ENCODE measurements at places on chromosomes 16 and 17.
A peak's percentile ranks its signal among the peaks of the same experiment; 100 is the strongest.

DNA sequence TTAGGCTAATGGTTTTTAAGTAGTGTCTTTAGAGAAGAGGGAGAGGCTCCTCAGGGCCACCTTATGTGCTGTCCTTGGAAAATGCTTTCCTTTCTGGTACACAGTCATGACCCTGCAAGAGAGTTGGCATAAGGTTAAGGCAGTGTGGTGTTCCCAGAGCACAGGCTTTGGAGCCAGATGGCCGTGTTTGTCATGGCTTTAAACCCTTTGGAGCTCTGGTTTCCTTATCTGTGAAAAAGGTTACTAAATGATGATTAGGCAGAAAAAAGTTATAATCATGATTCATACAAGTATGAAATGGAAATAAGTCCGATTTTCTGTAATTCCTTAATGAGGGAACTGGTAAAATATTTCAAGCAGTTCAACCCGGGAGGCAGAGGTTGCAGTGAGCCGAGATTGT is 13.2 kb downstream of the UTP4 start:
- peak; percentile 78 for DNase-seq

DNA sequence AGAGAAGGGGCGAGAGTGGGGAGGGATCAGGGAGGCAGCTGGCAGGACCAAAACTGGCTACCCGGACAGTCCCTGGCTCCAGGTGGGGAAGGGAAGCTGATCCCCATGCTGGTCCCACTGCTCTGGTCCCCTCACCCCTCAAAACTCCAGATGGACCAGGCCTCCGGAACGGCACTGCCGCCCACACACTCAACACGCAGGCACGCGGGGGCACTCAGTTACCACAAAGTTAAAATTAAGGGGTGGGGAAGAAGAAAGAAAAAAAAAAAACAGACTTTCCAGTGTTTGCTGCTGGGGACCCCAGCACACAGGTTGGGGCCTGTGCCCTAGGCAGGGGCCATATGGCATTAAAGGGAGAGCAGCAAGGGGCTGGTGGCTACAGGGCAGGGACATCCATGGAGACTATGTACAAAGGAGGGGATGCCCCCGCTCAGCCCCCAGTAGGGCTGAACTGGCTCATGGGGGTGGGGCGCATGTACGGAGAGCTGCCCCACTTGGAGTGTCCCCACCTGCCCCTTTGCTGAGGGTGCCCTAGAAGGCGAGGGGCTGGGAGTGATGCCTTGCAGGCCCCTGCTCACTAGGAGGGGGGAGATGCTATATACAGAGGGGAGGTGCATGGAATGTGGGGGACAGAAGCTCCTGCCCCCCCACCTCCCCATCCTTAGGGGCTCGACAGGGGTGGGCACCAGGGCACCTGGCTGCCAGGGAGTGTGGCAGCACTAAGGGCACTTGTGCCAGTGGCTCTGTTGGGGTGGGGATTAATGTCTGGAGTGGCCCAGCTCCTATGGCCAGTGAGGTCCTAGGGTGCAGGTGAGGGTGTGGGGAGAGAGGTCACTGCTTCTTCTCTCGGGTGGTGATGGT is 5.6 kb downstream of the TP53I13 start:
- no peak for DNase-seq

- no peak for DNase-seq
Measured at GRCh38 chr16:8776129-8776584, 21.3 kb downstream of the TMEM186 start.

DNA sequence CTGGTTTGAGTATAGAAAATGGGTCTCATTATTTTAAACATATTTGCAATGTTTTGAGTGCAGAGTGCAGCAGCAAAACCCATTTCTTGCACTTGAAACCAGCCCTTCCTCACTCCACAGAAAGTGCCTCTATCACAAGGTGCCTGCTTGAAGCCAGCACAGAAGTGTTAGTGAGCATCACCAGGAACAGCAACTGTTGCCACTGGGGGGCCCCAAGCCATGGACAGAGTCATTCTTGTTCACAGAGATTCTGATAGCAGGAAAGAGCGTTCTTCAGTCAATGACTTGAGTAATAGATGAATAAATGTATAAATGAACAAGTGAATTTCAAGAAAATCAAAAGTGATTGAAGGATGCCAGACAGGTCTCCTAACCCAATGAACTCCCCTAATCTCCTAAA is 45.6 kb downstream of the CHD9NB start:
- no peak for DNase-seq

- DNase-seq, result no peak
Measured at GRCh38 chr16:55756963-55757362, 75.9 kb downstream of the CES1 start.

DNA sequence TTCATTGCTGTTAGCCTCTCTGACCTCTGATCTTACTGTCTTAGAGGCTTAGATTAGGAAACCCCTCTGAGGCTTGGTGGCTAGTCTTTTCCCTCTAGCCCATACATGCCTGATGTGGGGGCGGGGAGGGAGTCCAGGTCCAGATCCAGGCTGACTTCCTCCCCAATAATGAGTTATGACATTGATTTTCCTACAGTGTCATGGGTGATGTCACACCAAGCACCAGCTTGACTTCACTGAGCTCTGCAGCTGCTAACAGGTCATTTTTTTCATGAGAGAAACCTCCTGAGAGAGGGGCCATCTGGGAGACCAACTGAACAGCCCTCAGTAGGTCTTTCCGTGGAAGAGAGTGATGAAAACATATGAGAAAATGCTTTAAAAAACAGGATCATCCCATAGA is 180.2 kb upstream of the N4BP1 start:
- DNase-seq, result no peak

GRCh38 chr17:55383771-55384642 is 37.6 kb downstream of the MMD start:
- DNase-seq, result peak; percentile 26

- DNase-seq, result no peak
Measured at GRCh38 chr17:384622-385177, 32.1 kb upstream of the RPH3AL start.

DNA sequence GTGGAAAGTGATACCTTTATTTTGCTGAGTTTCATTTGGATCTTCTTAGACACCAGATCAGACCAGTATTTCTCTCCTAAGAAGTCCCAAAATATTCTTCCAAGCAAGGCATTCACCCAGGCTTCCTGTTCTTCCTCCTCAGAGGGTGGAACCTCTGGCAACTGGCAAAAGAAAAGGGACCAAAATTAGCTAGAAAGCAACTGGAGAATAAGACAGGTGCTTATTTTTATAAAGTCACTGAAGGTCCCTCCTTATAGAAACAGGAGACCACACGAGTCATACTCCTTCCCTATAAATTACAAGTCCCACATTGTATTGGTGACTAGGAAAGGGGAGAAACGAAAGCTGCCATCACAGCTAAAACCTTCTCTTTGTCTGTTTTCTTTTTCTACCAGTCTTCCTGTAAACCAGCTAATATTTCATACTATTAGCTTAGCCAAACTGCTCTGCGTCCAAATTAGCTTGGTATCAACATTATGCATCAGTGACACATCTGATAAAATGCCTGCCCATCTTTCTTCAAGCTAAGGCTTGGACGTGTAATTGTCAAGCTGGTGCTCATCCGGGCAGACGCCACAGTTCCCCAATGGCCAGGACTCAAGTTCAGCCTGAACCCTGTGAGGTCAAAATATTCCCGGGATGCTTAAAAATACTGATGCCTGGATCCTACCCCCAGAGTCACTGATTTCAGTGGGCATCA is 47.5 kb upstream of the ERN1 start:
- no peak for DNase-seq

- DNase-seq, result no peak
Measured at GRCh38 chr17:82247182-82247823, 18.5 kb downstream of the SLC16A3 start.

GRCh38 chr17:56543280-56543679 is 50.2 kb upstream of the NOG start:
- no peak for DNase-seq

DNA sequence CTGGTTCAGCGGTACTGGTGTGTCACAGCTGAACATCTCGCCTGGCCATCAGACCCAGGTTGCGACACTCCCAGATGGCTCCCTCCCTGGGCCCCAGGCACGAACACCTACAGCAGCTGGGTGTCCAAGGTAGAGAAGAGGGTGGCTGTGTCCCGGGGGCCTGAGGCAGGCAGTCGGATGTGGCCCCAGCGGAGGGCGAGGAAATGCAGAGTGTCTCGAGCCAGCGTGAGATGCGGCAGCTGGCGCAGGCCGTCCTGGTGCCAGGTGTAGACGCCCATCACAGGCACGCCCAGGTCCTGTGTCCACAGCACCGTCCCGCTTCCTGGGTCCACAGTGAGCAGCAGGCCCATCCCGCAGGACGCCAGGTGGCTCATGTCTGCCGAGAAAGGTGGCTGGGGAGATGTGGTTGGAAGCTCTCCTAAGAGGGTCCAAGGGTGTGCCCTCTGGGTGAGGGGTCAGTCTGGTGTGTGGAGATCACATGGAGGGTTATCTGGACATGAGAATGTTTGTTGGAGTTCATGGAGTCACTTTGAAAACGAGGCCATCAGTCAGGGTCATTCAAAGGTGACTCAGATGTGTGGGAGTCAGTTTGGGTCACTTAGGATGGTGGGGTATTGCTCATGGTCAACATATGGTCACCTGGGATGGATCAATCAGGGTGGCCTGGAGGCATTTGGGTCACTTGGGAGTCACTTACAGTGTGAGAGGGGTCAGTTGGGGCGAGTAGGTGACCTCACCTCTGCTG is 8.1 kb downstream of the ERN2 start:
- DNase-seq, result no peak

GRCh38 chr16:2207872-2208271 is 2.6 kb downstream of the MLST8 start:
- no peak for DNase-seq

GRCh38 chr16:70342016-70342415 is 4.7 kb upstream of the DDX19A start:
- DNase-seq, result no peak

DNA sequence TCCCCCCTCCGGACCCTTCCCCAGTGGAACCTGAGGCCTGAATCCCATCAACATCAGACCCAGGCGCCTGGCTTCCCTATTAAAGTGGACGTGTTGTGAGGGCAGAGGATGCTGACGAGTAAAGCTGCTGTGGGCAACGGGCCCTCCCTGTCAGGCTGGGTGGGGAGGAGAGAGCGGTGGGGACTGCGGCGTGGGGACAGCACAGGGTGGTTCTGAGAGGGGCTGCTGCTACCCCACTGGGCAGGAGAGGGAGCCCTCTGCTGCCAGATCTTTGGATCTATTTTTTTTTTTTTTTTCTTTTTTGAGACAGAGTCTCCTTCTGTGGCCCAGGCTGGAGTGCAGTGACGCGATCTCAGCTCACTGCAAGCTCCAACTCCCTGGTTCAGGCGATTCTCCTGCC is 5.9 kb downstream of the CA5A start:
- no peak for DNase-seq

DNA sequence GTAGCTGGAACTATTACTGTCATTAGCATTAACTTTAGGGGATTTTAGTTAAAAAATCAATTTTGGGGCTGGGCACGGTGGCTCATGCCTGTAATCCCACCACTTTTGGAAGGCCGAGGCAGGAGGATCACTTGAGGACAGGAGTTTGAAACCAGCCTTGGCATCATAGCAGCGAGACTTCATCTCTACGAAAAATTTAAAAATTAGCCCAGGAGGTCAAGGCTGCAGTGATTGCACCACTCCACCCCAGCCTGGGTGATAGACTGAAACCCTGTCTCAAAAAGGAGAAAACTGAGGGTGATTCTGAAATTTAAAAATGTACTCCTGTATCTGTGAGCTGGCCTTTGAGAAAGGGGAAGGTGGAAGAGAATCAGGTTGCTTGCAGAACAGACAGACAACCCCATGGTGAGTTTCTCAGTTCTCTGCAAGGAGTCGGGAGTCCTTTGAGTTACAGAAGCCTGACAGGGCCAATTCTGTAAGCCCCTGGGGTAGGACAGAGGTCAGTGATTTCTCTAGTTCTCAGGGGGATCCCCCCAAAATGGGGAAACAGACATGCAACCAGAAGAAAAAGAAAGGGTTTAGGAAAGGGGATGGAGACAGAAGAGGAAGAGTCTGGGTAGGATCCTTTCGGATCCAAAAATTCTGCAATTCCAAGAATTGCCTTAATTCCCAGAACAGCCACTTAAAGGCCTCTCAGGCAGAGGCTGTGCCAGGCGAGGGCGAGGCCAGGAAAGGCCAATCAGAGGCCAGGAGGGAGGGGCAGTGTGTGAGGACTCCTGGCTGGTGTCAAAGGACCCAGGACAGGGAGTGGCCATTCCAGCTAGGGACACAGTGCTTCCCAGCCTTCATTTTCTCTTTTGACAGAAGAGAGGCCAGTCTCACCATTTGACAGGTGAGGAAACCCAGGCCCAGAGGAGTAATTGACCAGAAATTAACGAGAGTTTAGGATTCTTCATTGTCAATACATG is 6.7 kb downstream of the NUPR1 start:
- DNase-seq, result peak; percentile 61

- no peak for DNase-seq
Measured at GRCh38 chr17:75778861-75779249, 5.8 kb upstream of the UNK start.

DNA sequence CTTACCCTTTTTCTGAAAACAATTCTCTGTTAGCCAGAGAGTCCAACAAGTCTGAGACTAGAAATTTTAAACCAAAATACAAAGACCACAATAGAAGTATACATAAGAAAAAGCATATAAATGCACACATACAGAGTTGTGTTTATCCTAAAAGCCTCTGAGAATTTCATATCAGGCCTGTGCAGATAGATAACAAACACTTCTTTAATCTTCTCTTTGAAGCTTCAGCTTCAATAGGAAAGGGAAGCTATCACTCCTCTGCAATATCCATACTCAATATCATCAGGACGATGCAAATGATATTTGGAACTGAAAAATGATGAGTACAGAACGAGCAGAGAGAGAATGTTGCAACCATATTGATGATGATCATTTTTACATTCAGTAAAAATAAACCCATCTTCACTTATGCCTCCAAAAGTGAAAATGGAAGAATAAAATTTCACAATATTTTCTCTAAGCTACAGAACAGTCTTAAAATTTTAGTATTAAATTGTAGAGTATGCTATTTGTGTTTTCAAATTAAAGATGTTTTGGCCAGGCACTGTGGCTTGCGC is 61.6 kb downstream of the SKAP1 start:
- DNase-seq, result no peak

GRCh38 chr16:84597528-84597896 is 20.4 kb downstream of the COTL1 start:
- DNase-seq, result no peak

GRCh38 chr16:10349851-10350250 is 36.0 kb upstream of the ATF7IP2 start:
- DNase-seq, result no peak

GRCh38 chr17:64084940-64085649 is 44.8 kb downstream of the ERN1 start:
- no peak for DNase-seq
